ENCODE measurements at places on chromosomes 7 and 10. TPM values are rescaled to one million over a fixed set of nuclear protein-coding genes. Genes with fewer than 3 reads are reported as not detected.

DNA sequence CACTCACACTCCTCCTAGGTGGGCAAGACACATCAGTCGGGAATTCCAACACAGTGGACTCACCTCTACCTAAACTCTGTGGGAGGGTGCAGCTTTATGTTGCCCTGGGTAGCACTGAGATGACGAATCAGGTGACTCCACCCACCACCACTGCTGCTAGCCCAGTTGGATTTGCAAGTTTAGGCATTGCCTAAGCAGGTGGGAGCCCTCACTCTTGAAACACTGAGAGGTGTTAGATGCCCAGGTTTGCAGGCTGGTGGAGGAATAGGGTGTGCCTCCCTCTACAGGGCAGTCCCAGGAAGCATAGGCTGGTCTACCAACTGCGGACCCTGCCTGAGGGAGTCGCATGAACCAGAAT is 708.9 kb downstream of the POM121L12 start:
- H3K4me1 ChIP-seq: peaks cover 2% of the 10 kb centered on the region
- H3K4me3 ChIP-seq: no peak overlapping the region
- H3K36me3 ChIP-seq: no peaks in the 10 kb centered on the region
- no peaks in the 10 kb centered on the region for H3K27me3 ChIP-seq

DNA sequence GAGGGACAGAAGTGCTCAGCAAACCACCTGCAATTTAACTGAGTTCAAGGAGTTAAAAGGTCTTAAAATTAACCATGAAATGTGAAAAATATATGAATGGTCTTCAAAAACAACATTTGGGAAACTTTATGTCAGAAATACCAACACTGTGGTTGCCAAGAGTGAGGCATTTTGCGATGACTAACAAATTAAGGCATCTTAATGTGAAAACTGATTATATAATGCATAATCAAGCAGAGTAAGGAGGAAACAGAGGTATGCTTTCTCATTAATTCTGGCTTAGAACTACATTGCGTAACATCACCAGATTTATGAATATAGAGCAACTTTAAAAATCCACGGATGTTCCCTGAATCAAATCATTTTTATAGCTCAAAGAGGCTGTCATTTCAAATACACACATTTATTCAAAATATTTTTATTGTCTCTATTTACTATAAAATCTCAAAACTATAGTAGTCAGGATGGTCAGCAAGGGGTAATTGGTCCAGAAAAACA is 335.5 kb downstream of the LRRTM3 start:
- no peak for DNase-seq
- no peaks in the 10 kb centered on the region for H3K27me3 ChIP-seq
- no peak overlapping the region for H3K4me3 ChIP-seq
- H3K36me3 ChIP-seq: no peaks in the 10 kb centered on the region

DNA sequence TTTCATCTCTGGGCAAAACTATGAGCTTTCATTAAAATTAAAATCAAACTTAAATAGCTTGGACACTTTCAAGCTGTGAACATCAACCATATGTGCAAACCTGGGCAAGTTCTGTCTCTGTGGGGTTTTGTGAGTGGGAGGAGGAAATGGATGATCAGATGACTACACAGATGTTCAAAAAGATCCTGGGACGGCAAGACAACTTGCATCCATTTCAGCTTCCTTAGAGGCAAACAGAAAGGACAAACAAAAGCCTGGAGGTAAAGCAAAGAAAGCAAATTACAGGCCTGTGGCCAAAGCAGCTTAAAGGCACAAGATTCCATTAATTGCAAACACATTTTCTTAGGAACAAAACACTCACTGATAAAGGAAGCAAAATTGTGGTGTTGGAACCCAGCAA is 222.2 kb downstream of the NEBL start:
- no peak overlapping the region for H3K4me3 ChIP-seq
- H3K27me3 ChIP-seq: peaks cover 3% of the 10 kb centered on the region
- H3K27ac ChIP-seq: no peak overlapping the region
- no peaks in the 10 kb centered on the region for H3K36me3 ChIP-seq
- no peak for DNase-seq
- peaks cover 4% of the 10 kb centered on the region for H3K4me1 ChIP-seq

GRCh38 chr7:22192801-22193200 is 164.2 kb downstream of the RAPGEF5 start:
- H3K27ac ChIP-seq: peak overlapping the region; percentile 100
- H3K27me3 ChIP-seq: peaks cover 31% of the 10 kb centered on the region
- DNase-seq: no peak
- peak overlapping the region; percentile 99 for H3K4me3 ChIP-seq
- H3K36me3 ChIP-seq: peaks cover 5% of the 10 kb centered on the region

- peaks cover 2% of the 10 kb centered on the region for H3K27me3 ChIP-seq
- peaks cover 5% of the 10 kb centered on the region for H3K36me3 ChIP-seq
- DNase-seq: no peak
- no peaks in the 10 kb centered on the region for H3K4me1 ChIP-seq
- no peak overlapping the region for H3K27ac ChIP-seq
Observed at GRCh38 chr7:77766801-77767605, 31.2 kb downstream of the TMEM60 start.

- H3K36me3 ChIP-seq: no peaks in the 10 kb centered on the region
- DNase-seq: no peak
- H3K27ac ChIP-seq: no peak overlapping the region
- H3K4me3 ChIP-seq: no peak overlapping the region
- no peaks in the 10 kb centered on the region for H3K27me3 ChIP-seq
Observed at GRCh38 chr7:107321611-107322010, 148.2 kb upstream of the GPR22 start.

PLOD3 gene
- total RNA-seq: 47.1 TPM

- H3K27me3 ChIP-seq: peaks cover 4% of the 10 kb centered on the region
- H3K4me1 ChIP-seq: peaks cover 7% of the 10 kb centered on the region
- DNase-seq: no peak
- H3K4me3 ChIP-seq: no peak overlapping the region
Observed at GRCh38 chr10:132868995-132869394, 73.4 kb downstream of the CFAP46 start.

LRRC18 gene
- not detected for total RNA-seq

- H3K27ac ChIP-seq: no peak overlapping the region
- DNase-seq: no peak
Observed at GRCh38 chr7:107149863-107150262, 18.9 kb upstream of the HBP1 start.

INA gene
- total RNA-seq: 625 TPM

- no peak for DNase-seq
- no peak overlapping the region for H3K4me3 ChIP-seq
- no peak overlapping the region for H3K27ac ChIP-seq
- H3K4me1 ChIP-seq: no peaks in the 10 kb centered on the region
Observed at GRCh38 chr7:17347401-17347800, 48.9 kb downstream of the AHR start.

GRCh38 chr7:27117887-27118491 is 12.6 kb downstream of the HOXA4 start:
- H3K36me3 ChIP-seq: no peaks in the 10 kb centered on the region
- no peak for DNase-seq
- H3K4me1 ChIP-seq: no peaks in the 10 kb centered on the region
- H3K27ac ChIP-seq: no peak overlapping the region

DNA sequence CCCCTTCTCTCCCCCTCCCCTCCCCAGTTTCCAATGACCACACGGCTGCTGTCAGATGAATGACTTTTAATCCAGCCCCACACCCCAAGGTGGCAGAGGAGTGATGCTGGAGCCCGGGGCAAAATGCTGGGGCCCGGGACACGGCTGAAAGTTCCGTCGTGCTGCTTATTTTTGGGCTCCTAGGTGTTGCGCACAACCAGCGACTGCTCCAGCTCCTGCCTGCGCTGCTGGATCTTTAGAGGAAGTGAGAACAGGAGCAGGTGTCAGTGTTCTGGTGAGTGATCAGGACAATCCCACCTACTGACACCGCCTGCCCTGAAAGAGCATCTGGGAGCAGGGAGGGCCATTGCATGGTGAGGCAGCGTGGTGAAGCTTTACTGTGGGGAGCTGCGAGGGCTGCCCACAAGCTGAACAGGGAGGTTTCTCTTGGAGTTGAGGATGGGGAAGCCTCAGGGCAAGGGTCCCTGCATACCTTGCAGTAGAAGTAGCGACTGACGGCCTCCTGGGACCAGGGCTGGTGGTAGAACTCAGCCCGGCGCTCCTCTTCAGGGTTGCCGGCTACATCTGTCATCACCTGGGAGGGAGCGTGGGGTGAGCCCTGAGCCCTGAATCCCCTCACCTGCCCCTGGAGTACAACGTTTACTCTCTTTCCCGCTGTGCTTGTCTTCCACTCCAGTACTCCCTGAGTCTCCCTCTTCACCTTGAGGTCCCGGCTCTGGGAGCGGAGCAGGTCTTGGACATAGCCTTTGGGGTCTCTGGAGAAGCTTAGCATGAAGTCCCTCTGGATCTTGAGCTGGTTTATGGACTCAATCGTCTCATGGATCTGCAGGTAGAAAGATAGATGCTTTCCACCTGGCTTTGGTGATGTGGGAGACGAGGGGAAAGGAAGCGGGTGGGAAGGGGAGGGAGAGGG is 6.9 kb downstream of the CHPF2 start:
- H3K27me3 ChIP-seq: no peaks in the 10 kb centered on the region
- H3K36me3 ChIP-seq: no peaks in the 10 kb centered on the region
- peaks cover 11% of the 10 kb centered on the region for H3K4me1 ChIP-seq
- H3K27ac ChIP-seq: no peak overlapping the region

DNA sequence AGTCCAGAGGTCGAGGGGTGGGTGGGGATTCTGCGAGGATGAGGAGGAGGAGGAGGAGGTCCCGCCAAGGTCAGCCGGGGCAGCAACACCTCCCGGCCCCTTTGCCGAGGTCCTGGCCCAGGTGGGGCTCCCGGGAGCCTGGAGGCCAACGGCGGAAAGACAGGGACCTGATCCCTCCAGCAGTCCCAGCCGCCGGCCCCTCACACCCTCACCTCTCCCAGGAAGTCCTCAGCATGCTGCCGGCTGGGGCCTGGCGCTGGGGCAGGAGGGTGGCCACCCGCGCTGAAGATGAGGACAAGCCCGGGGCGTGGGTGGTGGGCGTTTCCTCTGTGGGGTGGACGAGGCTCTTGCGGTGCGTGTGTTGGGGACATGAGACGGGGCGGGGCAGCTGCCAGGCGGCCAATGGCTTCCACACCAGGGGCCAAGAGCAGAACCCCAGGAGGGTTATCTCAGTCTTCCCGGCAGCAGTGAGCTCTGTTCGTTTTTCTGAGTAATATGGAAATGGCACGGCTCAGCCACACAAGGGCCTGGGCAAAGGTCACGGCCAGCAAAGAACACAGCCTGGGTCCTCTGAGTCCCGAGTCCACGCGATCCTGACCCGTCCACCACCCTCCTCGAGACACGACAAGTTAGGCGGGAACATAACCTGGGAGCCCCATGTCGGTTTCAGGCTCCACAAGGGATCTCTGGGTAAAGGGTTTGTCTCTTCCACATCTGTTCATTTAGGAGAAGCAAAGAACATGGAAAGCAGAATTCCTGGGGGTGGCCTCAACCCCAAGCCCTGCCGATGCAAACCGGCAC is 82.9 kb upstream of the PDGFA start:
- H3K27me3 ChIP-seq: peaks cover 2% of the 10 kb centered on the region
- no peak overlapping the region for H3K27ac ChIP-seq
- no peaks in the 10 kb centered on the region for H3K36me3 ChIP-seq

GRM8 gene
- total RNA-seq: 7.8 TPM

DNA sequence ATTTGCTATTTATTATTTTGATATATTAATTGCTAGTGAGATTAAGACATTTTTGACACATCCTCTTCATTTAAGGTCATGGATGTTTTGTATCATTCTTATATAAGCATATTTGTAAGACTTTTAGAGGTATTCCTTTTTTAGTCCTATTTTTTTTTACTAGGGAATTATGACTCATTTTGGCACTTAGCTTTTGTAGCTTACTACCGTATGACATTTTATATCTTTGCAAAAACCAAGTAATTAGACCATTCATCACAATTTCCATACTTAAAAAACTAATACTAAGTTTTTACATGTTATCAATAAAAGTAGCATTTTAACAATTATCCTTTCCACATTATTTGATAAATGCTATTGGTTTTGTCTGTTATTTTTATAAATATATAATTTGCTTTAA is 41.6 kb downstream of the BMPR1A start:
- no peak for DNase-seq
- peaks cover 16% of the 10 kb centered on the region for H3K4me1 ChIP-seq
- no peaks in the 10 kb centered on the region for H3K27me3 ChIP-seq
- H3K4me3 ChIP-seq: no peak overlapping the region
- no peaks in the 10 kb centered on the region for H3K36me3 ChIP-seq

RAMP3 gene
- total RNA-seq: not detected

GRCh38 chr10:119441151-119441821 is 101.2 kb downstream of the RGS10 start:
- H3K36me3 ChIP-seq: peaks cover 14% of the 10 kb centered on the region
- no peak for DNase-seq
- no peak overlapping the region for H3K27ac ChIP-seq
- H3K4me3 ChIP-seq: no peak overlapping the region
- peaks cover 19% of the 10 kb centered on the region for H3K4me1 ChIP-seq

DNA sequence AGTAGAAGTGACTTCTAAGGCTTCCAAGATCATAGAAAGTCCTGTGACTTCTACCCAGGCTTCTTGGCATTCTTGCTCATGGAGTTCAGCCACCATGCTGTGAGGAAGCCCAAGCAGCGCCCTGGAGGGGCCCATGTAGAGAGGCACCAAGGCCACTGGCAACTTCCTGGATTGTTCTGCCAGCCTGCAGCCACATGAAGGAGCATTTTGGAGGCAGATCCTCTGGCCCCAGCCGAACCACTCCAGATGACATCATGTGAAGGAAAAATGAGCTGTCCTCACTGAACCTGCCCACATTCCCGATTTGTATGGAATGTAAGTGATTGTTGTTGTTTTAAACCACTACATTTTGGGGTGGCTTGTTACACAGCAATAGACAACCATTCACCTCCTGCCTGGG is 51.5 kb upstream of the MNX1 start:
- H3K4me1 ChIP-seq: no peaks in the 10 kb centered on the region
- H3K27ac ChIP-seq: no peak overlapping the region
- H3K36me3 ChIP-seq: peaks cover 23% of the 10 kb centered on the region
- no peak for DNase-seq

GRCh38 chr7:155351120-155351870 is 53.6 kb downstream of the INSIG1 start:
- peak; percentile 6 for DNase-seq
- H3K27me3 ChIP-seq: peaks cover 10% of the 10 kb centered on the region
- no peak overlapping the region for H3K27ac ChIP-seq
- no peaks in the 10 kb centered on the region for H3K36me3 ChIP-seq
- H3K4me3 ChIP-seq: no peak overlapping the region

- DNase-seq: no peak
- no peak overlapping the region for H3K27ac ChIP-seq
- H3K4me3 ChIP-seq: no peak overlapping the region
- H3K27me3 ChIP-seq: no peaks in the 10 kb centered on the region
- H3K36me3 ChIP-seq: no peaks in the 10 kb centered on the region
Observed at GRCh38 chr7:56099653-56100052, 6.6 kb downstream of the CHCHD2 start.

DNA sequence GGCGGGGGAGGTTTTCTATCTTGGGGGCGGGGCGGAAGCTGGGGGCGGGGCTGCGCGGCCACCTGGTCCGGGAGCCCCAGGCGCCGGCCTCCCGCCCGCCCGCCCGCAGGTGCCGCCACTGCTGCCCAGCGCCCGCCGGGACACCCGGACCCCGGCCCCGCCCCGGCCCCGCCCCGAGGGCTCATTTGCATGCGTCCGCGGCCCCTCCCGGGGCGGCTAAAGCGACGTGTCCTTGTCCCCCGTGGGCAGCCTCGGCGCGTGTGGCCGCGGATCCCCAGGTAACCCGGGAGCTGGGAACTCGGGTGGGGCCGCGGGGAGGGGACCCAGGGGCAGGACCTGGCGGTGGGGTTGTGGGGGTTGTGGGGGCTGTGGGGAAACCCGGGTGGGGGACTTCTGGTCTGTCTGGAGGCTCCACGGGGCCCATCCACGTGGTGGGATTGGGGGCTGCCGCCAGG is at the start of gene BHLHA15:
TSS of gene BHLHA15 (plus strand) at position 219 of the 455 bp plus-strand sequence. CDS start 871 bp downstream, outside the sequence.
- peaks cover 13% of the 10 kb centered on the region for H3K27me3 ChIP-seq
- H3K4me3 ChIP-seq: peak within 1 kb of the TSS; percentile 71
- H3K27ac ChIP-seq: no peak within 1 kb of the TSS
- no peaks in the 10 kb centered on the region for H3K36me3 ChIP-seq
- H3K4me1 ChIP-seq: no peaks in the 10 kb centered on the region
